ENCODE measurements at places on chromosomes 2 and 18.

GRCh38 chr2:30772021-30772705, 35.1 kb downstream of the CAPN13 start:
- no peak for DNase-seq

DNA sequence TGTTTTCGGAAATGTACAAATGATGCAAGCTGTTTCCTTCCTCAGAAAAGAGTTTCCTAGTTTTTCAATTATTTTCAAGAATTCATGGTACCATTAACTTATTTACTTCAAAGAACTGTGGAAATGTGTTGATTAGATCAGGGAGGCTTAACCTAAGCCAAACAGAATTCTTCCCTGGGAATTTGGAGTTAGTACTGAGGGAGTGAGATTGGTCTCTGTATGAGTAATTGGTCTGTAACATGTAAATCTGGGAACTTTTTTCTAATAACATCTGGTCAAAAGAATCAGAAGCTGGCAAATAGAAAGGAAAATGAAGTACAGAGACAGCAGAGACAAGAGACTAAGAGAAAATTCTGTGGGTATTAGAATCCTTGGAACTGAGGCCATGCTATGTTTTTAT, 145.8 kb downstream of the BABAM2 start:
- DNase-seq = no peak

- DNase-seq = no peak
These were observed 820.8 kb upstream of the FAM98A start for GRCh38 chr2:34419856-34420255.

DNA sequence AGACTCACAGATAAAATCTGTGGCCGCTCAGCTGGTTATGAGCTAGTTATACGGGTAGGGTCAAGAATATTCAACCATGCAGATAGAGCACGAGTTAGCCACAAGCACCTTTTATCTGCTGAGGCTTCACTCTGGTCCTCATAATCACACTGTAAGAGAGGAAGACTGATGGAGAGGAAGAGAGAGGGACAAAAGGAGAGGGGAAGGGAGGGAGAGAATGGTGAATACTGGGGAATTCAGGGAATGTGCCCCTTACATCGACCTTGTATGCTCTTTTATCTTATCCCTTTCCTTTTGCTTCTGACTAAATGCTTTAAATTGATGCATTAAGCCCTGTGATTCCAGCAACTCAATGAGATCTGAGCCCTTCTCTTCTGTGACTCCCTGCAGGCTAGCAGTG, 333.1 kb downstream of the DSEL start:
- no peak for DNase-seq

DNA sequence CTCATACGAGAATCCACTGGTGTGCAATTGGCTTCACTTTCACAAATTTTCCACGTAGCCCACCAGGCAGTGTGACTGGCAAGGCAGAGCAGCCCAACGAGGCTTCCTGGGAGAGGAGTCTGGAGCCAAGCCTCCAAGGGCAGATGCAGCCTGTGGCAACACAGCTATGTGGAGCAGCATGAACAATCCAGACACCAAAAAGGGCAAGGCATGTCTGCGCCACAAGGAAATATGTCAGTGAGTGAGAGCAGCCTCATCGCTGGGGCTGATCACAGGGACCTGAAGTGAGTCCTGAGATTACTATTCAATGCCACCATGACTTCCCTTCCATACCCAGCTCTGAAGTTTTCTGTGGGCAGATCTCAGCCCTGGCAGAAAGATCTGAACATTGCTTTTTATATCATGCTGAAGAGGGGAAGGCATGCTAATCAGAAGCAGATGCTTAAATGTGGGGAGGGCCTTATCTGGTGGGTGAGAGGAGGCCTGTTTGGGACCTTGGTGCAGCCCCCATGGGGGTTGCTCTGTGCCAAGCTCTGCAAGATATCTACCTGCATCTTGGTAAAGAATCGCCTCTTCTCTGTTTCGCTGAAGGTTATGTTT, 40.0 kb upstream of the PUM2 start:
- no peak for DNase-seq

GRCh38 chr2:85195956-85196355, 62.8 kb downstream of the TCF7L1 start:
- no peak for DNase-seq

Data from D341Med (cell line).